ENCODE measurements at places on chromosomes 5 and 9.

DNA sequence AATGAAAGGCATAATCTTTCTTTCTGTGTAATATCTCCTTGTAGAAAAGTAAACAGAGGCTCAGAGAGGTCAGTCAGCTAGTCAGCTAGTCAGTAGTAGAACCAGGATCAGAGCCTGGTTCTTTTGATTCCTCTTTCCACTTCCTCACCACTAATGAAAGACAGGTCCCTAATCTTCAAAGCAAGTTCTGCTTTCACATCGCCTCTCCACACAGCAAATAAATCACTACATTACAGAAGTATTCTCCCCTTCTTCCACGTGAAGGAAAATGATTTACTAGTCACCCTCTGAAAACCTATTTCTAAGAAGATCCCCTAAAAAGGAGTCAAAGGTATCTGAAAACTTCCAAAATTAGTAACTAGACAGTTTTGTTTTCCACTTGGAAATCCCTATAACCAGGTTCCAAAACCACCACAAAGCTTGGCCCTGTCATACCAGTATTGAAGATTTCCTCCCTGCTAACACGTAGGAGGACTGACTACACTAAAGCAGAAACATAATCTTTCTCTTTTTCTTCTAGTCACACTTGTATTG, 140.5 kb upstream of the TARS1 start:
- no peak for DNase-seq

DNA sequence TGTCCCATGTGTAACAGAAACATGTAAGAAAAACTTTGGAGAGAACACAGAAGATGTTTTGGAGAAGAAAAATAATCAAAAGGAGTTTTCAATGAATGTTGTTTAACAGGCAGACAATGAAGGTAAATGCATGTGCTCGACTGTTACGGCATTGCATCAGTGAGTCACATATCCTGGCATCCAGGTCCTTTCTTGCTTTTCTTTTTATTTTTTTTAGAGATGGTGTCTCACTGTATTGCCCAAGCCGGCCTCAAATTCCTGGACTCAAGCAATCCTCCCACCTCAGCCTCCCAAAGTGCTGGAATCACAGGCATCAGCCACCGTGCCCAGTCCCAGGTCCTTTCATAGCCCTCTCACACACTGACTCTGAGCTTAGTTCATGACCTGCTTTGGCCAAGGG, 181.8 kb downstream of the DTWD2 start:
- no peak for DNase-seq

DNA sequence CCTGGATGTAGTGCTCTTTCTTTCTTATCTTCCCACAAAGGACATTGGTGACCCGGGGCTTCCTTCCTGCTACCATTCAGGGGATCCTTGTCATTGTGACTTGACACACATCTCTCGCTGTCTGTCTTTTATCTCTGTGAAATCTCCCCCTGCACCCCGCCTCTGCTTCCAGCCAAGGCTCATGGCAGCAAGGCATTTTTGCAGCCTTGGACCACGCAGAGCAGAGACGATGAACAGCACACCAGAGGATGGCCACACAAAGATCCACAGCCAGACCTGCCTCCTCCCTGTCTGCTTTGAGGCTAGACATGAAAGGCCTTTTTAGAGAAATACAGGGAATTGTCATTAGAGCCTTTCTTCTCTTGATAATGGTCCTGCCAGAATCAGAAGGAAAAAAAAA, 549.1 kb downstream of the CDK5RAP2 start:
- no peak for DNase-seq

DNA sequence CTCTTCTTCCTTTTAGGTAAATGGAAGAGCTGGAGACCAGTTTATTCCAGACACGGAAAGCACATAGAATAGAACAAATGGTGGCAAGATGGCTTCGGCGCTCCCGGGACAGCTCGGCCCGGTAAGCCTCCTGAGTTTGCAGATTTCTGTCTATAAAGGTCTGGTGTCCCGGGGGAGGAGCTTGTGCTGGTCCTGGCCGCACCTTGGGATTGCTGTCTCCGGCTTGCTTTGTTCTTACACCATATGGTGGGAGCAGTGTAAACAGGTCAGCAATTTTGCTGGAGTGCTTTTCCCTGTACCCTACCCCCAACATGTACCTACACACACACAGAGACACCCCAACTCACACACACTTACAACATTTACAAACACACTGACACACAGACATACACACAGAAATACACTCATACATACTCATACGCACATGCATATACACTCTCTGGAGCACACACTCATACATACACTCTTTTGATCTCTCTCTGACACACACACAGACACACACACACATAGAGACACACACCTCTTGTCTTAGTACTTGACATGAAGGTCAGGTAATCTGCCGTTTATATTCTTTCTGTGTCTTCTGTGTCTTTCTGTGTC, 42.0 kb downstream of the FRMPD1 start:
- no peak for DNase-seq

DNA sequence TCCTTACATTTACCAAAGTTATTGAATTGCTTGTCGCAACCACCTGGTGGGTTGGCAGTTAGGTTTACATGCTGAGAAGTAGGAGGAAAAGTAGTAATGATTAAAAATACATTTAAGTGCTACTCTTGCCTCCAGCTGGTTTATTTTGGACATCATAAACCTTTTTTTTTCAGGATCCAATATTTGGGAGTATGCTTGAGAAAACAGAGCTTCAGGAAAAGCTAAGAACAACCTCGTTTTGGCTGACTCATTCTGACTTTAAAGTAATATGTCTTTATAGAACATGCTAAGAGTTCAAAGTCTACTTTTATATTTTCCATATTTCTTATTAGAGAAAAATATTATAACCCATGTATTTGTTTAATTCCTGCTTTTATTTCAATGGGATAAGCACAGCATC, 41.7 kb upstream of the BNC2 start:
- DNase-seq: no peak

DNA sequence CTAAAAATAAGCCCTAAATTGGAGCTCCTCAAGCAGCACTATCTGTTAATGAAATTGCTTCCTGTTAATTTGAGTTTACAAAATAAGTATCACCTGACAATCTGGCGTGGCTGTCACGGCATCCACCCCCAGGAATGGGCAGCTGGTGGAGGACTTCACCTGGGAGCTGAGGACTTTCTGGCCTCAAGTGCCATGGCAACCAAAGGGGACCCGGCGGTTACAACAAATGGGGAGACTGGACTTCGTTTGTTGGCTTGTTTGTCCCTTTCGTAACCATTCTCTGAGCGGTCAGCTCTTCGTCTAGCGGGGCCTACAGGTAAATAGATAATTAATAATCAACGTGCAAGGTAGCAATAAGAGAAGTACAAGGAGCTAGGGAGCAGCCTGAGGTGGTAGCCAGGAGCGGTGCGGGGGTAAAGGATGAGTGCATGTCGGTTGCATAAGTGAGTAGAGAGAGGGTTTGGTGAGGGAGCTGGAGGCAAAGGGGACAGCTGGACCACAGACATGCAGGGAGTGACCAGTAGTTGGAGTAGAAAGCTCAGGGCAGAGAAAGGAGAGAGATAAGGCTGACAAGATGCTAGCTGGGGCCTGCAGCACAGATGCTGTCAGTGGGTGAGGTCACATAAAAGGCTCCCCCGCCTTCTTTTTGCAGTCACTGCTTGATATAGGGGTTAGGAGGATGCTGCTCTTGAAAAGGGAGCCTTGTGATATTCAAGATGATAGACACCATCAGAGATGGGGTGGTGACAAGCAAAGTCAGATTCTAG, 62.5 kb downstream of the HSPA4 start:
- DNase-seq: no peak

DNA sequence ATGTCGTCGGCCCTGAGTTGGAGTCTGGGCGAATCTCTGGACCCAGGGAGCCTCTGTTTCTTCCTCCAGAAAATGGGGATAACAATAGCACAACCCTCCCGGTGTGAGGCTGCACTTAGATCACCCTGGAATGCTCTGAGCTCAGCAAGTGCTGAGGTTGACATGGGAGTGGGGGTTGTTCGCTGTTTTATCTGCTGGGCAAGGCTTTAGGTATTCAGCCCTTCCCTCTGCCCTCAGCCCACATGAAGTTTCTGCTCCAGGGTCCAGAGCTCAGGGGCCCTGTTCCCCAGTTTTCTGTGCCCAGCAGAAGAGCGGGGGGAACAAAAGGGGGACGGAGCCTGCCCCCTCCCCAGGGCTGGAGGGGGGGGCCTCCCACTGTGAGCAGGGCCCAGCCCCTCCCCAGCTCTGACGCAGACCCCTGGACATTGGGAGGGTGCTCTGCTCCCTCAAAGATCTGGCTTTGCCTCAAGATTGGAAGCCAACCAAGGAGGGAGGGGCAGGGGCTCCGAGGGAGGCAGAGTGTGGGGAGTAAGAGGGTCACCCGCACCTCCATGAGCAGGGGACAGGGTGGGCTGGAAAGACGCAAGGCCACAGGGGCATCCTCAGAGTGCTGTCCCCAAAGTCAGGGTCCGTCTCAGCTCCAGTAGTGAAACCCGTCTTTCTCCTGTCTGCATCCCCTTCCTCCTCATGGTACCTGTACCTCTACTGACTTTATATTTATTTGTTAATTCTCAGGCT, 215.6 kb downstream of the C9orf50 start:
- DNase-seq: no peak

- no peak for DNase-seq
Observed at GRCh38 chr5:6792911-6793471, 79.8 kb downstream of the TENT4A start.

DNA sequence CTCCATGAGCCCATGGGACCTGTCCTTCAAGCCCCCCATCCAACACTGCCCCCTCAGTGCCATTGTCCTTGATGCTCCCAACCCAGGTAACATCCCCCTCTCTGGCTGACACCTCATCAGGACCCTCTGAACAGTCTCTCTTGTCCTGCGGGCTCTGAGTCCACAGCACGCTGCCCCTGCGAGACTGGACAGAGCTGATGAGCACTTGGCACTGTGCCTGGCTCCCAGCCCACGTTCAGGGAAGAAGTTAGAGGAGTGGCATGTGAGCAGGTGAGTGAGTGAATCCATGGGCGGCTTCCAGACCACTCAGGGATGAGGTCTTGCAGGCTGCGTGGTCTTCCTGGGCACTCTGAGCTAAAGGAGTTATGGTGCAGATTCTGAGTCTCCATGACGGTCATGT, 70.7 kb downstream of the PAX5 start:
- no peak for DNase-seq

DNA sequence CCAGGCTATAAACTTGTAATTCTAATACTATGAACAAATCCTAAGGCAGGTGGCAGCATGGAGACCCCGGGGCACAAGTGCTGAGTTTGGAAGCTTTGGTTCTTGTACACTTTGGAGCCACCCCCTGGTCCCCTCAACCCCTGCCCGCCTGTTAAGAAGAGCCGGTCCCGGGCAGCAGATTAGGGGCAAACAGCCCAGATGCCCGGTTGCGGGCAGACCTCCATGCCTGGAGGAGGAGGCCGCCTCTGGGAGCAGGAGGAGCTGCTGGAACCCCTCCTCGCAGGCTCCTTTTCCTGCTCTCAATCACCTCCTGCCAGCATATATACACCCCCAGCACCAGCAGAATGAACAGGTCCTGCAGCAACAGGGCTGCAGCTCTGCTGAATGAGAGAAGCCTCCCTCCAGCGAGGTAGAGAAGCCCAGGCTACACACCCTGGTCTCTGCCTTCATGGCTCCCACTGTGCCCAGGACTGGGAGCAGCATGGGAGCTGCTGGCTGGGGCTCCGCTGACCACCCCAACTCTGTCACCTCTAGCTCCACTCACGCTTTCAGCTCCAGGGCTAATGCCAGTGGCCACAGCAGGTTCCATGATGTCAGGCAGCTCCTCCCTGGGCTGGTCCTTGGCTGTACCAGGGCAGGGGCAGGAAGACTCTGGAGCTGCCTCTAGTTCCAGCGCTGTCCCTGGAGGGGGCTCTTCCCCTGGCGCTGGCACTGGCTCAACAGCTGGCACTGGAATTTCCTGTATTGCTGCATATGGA, 1713.5 kb upstream of the ACO1 start:
- no peak for DNase-seq

GRCh38 chr5:181050016-181050415, 9.9 kb downstream of the BTNL9 start:
- no peak for DNase-seq

DNA sequence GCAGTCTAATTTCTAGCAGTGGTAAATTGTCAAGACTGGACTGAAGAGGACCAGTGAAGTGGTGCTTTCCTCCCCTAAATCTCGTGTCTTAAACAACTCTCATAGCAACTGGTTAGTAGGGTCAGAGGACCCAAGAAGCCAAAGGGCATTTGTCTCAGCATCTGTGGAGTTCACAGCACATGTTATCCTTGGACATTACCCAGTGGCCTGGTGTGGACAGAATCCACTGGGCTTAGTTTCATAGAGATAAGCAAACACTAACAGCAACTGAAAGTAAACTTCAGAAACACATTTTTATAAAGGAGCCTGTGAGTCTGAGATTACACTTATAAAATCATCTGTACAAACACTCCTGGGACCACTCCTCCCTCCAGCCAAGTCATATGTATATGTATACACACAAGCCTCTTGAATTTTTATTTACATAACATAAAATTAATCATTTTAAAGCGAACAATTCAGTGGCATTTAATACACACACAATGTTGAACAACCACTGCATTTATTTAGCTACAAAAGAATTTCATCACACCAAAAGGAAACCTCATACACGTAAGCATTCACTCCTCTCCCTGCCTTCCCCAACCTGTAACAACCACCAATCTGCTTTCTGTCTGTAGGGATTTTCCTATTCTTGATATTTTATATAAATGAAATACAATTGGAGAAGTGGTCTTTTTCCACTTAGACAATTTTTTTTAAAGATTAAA, 457.8 kb downstream of the RASEF start:
- peak; percentile 32 for DNase-seq

DNA sequence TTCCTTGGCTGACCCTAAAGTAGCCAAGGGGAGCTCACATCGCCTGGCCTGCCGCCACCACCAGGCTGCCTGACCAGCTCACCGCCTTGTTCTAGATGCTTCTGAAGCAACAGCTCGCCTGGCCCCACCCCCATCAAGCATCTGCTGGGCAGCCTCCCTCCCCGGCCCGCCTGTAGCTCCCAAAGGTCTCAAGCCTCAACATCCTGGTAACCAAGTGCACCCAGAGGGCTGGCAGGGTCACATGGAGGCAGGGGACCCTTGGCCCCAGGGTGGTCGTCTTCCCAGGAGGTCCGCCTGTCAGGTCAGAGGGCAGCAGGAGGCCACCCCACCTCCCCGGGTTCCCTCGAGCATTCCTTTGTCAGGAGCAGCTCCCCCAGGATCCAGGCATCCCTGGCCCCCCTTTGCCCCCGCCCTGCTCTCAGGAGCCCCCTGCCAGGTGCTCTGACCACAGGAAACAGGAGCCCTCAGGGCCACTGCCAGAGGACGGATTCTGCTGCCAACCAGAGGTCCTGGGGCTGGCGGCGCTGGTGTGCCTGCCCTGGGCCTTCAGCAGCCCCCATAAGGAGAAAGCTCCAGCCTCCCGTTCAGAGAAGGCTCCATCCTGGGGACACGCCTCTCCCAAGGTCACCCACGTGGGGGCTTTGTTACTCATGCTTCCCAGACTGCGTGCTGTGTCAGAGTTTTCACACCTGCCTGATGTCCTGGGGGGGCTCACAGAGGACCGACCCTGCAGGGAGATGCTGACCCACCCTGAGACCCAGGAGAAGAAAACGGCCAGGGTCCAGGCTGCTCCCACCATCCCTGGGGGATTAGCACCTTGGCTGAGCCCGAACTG, 3.5 kb upstream of the LRRC14B start:
- no peak for DNase-seq

DNA sequence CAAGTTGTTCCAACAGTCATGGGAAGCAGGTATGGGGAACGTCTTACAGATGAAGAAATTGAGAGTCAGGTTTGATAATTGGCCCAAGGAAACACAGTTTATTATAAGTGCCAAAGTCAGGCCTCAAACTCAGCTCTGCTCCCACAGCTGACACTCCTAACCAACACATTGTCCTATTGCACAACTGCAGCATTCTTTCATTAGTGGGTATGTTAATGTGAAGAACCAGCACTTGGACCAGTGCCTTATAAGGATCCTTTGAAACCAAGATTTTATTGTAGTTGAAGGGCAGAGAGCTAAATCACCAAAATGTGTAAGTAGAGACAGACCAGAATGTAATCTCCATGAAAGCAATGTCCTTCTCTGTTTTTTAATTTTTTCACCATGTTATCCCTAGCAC, 56.1 kb downstream of the GRIA1 start:
- no peak for DNase-seq
